ENCODE measurements at places on chromosomes 16 and 17.

DNA sequence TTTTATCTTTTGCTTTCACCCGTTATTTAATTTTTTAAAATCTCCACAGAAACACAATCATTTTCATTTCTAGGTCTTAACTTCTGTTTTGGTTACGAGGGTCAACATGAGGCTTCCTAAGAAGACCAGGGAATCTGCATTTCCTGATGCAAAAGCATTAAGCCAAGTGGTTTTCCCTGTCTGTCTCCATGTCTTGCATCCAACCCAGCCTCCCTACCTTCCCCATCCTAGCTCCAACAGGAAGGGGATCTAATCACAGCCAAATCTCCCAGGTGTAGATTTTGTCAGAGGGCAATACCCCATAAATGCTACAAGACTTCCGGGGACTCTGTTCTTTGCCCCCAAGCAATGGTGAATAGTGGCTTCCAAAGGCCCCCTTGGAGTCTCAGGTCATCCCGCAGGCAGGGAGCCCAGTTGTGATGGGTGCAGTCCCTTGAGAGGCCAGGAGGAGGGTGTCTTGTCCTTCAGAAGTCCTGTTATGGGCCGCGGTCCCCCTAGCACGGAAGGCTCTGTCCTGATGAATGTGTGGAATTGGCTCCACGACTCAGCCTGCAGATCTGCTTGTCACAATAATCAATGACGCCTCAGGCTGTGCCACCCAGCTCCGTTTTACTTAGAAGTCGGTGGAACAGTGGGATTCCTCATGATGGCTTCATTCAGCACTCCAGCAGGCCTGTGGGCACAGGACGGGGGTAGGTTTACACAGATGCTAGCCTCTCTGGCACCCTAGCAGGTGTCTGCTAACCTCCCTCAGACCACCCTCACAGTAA is 141.1 kb downstream of the RGS9 start:
- H3K27me3 ChIP-seq, result peaks cover 23% of the 10 kb centered on the region
- no peaks in the 10 kb centered on the region for H3K4me1 ChIP-seq
- DNase-seq, result peak; percentile 79
- H3K27ac ChIP-seq, result no peak overlapping the region
- H3K4me3 ChIP-seq, result no peak overlapping the region

DNA sequence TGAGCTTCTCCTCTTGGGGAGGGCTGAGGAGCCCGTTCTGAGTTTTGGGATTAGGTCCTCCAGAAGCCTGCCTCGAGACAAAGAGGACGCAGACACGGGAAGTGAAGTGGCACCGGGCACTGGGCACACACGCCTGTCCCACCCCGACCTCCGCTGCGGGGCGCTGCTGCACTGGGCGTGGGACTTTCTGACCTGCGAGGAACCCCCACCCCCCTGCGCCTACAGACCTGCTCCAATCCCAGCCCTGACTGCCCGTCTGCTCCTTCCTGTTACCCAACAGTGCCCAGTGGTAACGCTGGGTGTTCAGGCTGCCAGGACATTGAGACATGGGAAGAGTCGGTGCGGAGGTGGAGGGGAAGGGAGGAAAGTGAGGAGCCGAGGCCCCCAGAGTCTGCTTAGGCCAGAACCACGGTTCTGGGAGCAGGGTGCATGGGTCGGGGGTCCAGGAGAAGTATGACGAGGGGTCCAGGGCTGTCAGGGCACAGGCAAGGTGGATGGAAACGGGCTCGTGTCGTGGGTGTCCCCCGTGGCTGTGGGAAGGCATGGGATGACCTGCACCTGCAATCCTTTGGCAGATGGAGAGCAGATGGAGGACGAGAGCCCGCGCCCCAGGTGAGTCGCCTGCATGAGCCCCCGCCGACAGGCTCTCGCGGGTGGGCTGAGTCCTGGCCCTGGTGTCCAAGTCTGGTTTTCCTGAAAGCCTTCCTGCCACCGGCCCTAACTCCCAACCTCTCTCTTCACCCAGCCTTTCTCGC is 112.0 kb upstream of the CREBBP start:
- H3K27me3 ChIP-seq, result no peaks in the 10 kb centered on the region
- H3K4me3 ChIP-seq, result no peak overlapping the region
- no peaks in the 10 kb centered on the region for H3K4me1 ChIP-seq
- H3K36me3 ChIP-seq, result peaks cover 18% of the 10 kb centered on the region
- H3K27ac ChIP-seq, result no peak overlapping the region

DNA sequence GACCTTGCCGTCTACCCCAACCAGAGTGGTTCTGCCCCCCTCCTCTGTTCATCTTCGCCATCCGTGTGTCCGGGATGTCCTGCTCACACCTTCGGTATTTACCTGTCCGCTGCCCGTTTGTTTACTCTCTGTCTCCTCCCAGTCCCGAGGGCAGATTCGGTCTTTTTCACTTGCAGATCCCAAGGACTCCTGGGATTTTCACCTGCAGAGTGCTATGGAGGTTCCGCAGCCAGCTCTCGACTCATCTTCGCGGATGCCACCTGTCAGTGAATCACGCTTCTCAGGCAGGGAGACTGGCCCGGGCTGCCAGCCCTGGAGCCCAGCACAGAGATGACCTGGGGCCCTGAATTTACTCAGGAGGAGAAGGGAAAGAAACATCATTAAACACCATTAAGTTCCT is 8.1 kb downstream of the CRISPLD2 start:
- no peak for DNase-seq
- H3K36me3 ChIP-seq, result no peaks in the 10 kb centered on the region
- H3K27me3 ChIP-seq, result no peaks in the 10 kb centered on the region
- peaks cover 64% of the 10 kb centered on the region for H3K4me1 ChIP-seq
- H3K27ac ChIP-seq, result peak overlapping the region; percentile 88
- H3K4me3 ChIP-seq, result no peak overlapping the region

GRCh38 chr16:79601931-79602627 is 1.5 kb upstream of the MAF start:
- no peaks in the 10 kb centered on the region for H3K27me3 ChIP-seq
- H3K36me3 ChIP-seq, result no peaks in the 10 kb centered on the region
- peak overlapping the region; percentile 96 for H3K27ac ChIP-seq
- peak overlapping the region; percentile 81 for H3K4me3 ChIP-seq
- H3K4me1 ChIP-seq, result peaks cover 9% of the 10 kb centered on the region

DNA sequence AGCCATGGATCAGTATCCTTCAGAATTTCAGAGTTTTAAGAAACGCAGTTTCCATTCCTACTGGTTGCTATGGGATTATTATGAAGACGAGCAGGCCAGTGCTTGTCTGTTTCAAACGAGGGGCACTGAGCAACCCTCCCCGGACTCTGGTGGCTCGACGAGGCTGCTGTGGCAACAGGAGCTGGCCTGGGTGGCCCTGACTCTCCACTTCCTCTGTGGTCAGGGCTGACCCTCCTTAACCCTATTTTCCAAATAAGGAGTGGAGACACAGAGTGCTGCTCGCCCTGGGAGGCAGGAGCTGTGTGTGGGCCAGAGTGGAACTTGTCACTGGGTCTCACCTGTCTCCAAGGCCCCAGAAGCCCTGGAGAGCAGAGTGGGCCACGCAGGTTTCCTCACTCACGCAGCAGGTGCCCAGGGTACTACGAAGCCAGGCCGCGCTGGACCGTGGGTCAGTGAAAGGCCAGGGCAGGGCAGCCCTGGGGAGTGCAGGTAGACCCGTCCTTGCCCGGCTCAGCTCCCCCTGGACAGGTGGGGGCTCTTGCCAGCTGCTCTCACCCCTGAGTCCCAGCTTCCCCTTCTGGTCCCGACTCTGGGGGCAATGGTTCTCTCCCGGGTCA is 3.3 kb downstream of the GALNS start:
- H3K4me3 ChIP-seq, result no peak overlapping the region
- no peak for DNase-seq
- no peaks in the 10 kb centered on the region for H3K36me3 ChIP-seq

- H3K4me1 ChIP-seq, result peaks cover 73% of the 10 kb centered on the region
- H3K27ac ChIP-seq, result peak overlapping the region; percentile 56
- DNase-seq, result peak; percentile 89
- H3K36me3 ChIP-seq, result no peaks in the 10 kb centered on the region
These were observed 5.0 kb downstream of the CORO6 start for GRCh38 chr17:29617481-29618271.

DNA sequence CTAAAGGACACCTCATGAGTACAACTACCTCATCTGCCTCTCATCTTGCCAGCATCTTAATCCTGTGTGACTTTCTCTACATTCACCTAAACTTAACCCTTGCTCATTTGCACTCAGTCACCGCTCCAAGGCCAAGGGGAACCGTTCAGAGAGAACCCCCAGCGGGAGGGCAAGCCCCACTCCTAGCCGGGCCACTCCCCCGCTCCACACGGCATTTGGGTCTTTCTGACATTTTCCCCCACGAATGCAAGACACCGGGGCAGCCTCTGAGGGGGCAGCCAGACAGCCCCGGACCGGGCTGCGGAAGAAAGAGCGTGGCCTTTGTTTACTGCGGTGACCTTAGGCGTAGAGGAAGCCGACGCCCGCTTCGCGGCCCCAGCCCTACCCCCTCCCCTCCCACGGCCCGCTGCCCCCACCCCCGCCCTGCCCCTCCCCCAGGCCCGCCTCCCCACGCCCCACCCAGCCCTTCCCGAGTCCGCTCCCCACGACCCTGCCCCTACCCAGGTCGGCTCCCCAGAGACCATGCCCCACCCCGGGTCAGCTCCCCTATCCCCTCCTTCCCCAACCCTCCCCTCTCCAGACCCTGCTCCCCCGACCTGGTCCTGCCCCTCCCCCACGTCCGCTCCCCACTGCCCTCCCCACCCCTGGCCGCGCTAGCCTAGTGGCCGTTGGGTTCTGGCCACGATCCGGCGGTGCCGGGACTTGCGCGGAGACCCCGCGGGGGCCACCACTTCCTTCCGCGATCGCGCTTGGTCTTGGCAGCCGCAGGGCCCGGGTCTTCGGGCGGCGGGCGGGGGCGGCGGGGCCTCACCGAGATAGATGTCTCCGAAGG is 789 bp downstream of the CSNK1D start:
- peak; percentile 51 for DNase-seq
- peaks cover 82% of the 10 kb centered on the region for H3K4me1 ChIP-seq
- H3K36me3 ChIP-seq, result peaks cover 9% of the 10 kb centered on the region
- no peaks in the 10 kb centered on the region for H3K27me3 ChIP-seq

DNA sequence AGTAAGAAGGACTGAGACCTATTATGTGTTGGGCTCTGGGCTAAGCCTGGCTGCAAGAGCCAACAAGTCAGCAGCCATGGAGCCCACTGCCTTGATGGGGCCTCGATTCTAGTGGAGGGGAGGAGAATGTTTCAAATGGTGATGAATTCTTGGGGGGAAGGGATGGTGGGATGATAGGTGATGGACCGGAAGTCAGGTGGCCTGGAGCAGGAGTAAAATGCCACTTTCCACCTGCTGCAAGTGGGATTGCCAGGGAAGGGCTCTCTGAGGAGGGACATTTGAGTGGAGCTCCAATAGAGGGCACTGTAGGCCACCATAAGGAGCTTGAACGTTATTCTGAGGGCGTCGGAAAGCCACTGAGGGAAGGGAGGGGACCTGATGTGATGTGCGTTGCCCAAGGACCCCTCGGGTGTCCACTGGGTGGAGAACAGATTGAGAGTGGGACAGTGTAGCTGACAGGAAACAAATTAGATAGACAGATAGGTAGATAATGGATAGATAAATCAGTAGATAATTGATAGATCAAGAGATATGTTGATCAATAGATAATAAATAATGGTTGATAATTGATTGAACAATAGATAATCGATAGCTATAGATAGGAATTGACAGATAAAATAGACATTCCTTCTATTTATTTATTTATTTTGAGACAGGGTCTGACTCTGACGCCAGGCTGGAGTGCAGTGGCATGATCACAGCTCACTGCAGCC is 18.2 kb upstream of the NXPH3 start:
- no peaks in the 10 kb centered on the region for H3K36me3 ChIP-seq
- no peak overlapping the region for H3K4me3 ChIP-seq
- H3K27ac ChIP-seq, result no peak overlapping the region
- H3K4me1 ChIP-seq, result peaks cover 9% of the 10 kb centered on the region
- H3K27me3 ChIP-seq, result no peaks in the 10 kb centered on the region

DNA sequence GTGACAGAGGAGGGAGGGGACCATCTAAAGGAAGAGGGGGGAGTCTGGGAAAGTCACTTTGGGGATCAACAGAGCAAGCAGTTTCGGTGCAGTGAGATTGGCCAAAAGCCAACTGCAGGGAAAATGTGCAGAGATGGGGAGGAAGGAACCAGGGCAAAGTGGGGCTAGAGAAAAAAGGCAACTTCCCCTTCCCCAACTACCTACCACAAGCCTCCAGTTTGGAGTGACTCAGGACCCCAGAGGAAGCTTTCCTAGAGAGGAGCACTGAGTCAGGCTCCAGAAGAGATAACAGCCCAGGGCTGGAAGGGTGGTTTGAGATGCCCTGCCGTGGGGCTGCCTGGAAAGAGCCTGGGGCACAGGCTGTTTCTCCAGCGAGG is 6.9 kb upstream of the CD300LD start:
- H3K27ac ChIP-seq, result no peak overlapping the region
- H3K4me1 ChIP-seq, result no peaks in the 10 kb centered on the region
- no peaks in the 10 kb centered on the region for H3K36me3 ChIP-seq
- H3K27me3 ChIP-seq, result no peaks in the 10 kb centered on the region
- no peak for DNase-seq

- no peak overlapping the region for H3K27ac ChIP-seq
- H3K36me3 ChIP-seq, result no peaks in the 10 kb centered on the region
- H3K4me3 ChIP-seq, result no peak overlapping the region
These were observed 9.1 kb downstream of the SRCIN1 start for GRCh38 chr17:38596651-38597050.

DNA sequence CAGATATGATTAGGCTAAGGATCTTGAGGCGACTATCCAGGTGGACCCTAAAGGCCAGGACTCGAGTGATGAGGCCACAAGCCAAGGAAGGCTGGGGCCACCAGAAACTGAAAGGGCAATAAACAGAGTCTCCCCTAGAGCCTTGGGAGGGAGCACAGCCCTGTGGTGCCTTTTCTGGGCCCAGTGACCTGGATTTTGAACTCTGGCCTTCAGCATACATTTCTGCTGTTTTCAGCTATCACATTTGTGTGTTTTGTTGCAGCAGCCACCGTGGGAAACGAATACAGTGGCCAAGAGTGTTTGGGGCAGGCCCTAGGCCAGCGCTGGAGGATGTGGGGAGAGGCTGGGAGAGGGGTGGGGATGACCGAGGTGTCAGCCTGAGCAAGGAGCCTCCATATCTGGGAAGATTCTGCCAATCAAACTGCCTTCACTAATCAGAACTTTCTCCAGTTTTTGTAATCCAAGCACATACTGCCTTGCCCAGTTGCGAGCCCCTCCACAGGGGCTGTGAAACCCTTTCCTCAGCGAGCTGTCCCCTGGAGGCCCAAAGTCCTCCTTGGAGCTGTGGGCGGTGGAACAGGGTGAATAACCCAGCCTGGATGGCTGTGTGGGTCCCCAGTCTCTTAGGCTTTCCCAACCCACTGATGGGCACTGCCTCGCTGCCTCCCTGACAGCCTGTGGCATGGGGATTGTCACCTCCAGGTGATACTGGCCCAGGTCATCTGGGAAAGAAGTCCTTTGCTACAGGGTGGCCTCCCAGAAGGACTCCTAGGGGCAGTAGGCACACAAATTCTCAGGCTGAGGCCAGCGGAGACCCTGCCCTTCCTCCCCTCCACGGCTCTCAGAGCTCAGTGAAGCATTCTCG is 16.8 kb downstream of the B9D1 start:
- DNase-seq, result no peak
- no peaks in the 10 kb centered on the region for H3K27me3 ChIP-seq
- no peak overlapping the region for H3K27ac ChIP-seq

DNA sequence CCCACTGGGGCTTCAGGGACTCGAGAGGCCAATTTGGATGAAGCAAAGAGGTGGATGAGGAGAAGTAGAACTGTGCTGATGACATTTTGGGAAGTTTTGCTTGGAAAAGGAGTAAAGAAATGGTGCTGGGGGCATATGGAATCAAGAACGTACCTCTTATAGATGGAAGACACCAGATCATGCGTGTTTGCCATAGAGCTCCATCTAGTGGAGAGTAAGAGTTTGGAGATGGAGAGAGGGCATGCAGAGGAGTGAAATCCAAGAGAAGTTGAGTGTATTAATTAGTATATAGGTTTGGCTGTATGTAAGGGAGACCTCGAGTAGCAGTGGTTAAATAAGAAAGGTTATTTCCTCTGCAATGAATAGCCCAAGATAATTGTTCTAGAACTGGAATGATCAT is 56.0 kb downstream of the SHISA6 start:
- no peak for DNase-seq
- no peak overlapping the region for H3K27ac ChIP-seq
- H3K36me3 ChIP-seq, result no peaks in the 10 kb centered on the region

Measured in stomach (tissue), 19 donors.